ENCODE measurements at places on chromosomes 7 and 10.
A peak's percentile ranks its signal among the peaks of the same experiment; 100 is the strongest.

DNA sequence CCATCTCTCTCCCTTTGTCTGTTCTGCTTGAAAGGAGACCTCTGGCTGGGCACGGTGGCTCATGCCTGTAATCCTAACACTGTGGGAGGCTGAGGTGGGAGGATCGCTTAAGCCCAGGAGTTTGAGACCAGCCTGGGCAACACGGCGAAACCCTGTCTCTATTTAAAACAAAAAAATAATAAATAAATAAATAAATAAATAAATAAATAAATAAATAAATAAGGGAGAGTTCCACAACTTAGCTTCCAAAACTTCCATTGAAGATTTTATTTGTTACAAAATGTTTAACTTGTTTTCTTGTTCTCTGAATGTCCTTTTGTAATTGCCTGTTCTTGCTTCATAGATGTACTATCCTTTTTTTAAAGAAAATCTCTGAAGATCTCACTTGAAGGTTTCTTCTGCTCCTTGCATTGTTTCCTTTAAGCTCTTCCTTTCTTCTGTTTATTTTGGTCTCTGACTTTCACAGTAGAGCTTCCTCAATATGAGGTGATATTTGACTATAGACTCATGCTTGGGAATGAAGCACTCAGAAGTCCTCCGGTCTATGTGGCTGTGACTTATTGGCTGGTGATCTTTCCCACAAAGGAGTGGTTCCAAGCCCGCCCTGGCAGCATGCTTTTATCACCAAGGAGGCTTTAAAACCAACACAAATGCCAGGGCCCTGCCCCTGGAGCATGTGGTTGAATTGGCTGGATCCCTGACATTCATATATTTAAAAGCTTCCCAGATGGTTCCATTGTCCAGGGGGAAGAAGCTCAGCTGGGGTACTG is 18.1 kb upstream of the NPTX2 start:
- no peak for DNase-seq

- DNase-seq: no peak
Observed at GRCh38 chr7:51316262-51316665, 345 bp downstream of the COBL start.

DNA sequence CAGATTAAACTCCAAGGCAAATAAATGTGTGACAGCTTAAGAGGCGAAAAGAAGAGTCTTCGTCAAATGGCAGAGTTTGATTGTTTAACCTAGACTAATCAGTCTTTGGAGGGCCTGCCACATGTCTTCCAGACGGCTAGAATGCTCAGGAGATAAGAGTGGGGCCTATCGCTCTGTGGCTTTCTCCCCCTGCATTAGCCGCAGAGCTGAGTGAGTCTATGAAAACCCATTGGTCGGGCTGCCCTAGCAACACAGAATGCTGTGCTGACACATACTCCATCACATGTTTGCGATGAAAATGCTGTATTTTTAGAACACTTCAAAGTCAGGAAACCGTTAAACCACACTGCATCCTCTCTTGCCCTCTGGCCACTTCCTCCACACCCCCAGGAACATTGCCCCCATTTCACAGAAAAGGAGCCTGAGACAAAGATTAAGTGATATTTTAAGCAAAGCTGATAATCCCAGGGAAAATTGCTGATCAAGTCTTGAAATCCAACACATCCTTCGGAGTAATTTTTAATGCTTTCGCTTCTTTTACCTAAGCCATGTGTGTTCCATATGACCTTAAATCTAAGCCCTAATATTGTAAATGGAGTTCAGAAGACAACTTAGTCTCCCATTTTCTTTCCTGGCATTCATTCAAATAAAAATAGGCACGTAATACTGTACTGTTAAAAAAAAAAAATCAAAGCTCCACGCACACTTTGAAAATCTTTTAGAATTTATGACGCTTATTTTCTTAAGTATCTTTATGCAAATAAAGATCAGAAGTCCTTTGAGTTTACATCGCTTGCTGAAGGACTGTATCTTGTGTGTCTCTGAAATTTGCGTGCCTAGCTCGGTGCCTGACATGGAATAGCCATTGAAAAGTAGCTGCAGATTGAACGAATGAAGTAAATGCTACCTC is 161.2 kb downstream of the CELF2 start:
- DNase-seq: no peak

- no peak for DNase-seq
Observed at GRCh38 chr10:52466464-52466863, 152.4 kb downstream of the DKK1 start.

- DNase-seq: peak; percentile 52
Observed at GRCh38 chr10:74227697-74228424, 76.8 kb downstream of the ADK start.

GRCh38 chr7:157927313-157927925 is 590.6 kb downstream of the DNAJB6 start:
- no peak for DNase-seq

- peak; percentile 3 for DNase-seq
Observed at GRCh38 chr10:7657552-7657951, 9.2 kb downstream of the ITIH5 start.
